ENCODE measurements at places on chromosomes 7 and 10.
A peak's percentile ranks its signal among the peaks of the same experiment; 100 is the strongest.

- no peak for DNase-seq
Observed at GRCh38 chr7:149214020-149214720, 18.8 kb downstream of the ZNF282 start.

DNA sequence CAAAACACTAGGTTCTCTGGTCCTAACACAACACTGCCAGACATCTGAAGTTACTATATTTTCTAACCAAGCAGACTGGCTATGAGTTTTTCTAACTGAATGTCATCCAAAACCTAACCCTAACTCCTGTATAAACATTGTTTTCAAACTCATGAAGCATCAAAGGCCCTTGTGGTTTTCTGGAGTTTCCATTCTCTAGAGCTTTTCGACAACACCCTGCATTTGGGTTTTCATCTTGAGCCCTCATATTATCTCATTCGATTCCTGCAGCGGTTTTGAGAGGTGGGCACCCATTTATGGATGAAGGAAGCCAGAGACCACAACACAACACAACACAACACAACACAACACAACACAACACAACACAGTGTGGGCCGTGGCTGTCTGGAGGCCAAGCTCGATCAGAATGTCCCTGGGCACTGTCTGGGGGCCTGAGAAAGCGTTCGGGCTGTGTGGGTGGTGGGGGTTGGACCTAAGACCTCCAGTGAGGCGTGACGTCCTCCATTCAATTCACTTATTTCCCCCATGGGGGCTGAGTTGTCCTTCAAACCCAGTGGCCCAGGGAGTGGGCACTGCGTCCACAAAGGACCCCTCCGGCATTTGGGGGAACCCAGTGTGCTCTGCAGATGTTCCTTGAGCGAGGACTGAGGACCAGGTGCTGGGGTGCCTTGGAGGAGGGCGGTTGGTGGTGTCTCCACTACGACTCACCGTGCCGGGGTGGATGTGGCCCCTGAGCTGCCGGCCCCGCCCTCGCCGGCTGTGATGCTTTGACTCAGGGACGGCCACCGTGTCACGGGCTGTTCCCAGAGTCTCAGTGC, 490.4 kb downstream of the DNAJB6 start:
- no peak for DNase-seq

GRCh38 chr7:87565877-87566276, 34.8 kb downstream of the ABCB1 start:
- DNase-seq: no peak

- no peak for DNase-seq
Observed at GRCh38 chr10:24462889-24463552, 254.1 kb downstream of the KIAA1217 start.

DNA sequence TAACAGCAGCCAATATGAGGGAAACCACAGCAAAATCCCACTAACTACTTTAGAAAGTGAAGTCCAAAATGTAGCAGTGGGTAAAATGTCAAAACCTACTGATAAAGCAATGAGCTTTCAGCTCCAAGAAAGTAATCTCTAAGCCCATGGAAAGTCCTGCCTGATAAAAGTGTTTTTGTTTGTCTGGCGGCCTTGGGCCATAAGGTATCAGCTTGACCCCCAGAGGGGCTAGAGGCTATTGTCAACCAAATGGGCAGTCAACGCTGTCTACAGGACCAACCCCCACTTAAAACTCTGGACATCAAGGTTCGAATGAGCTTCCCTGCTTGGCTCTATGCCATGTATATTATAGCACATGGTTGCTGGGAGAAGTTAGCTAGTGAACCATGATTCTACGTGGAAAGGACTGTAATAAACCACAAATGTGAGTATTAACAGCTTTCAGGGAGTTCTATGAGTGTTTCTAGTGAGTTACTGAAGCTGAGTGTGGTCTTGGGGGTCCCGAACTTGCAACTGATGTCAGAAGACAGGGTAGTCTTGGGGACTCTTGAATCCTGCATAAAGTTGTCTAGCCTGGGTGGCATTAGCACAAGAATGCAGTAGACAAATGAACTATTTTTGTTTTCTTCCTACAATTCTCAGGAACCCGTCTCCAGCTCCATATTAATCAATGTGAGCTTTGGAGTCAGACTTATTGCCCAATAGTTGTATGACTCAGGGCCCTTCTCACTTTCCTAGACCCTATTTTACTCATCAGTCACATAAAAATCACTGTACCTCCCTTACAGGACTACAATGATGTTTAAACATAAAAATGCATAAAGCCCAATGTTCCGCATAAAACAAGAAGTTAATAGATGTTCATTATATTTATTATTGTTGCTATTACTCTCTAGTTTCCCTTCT, 164.9 kb downstream of the DGKI start:
- no peak for DNase-seq

- no peak for DNase-seq
Observed at GRCh38 chr10:3797750-3798149, 12.7 kb upstream of the KLF6 start.

DNA sequence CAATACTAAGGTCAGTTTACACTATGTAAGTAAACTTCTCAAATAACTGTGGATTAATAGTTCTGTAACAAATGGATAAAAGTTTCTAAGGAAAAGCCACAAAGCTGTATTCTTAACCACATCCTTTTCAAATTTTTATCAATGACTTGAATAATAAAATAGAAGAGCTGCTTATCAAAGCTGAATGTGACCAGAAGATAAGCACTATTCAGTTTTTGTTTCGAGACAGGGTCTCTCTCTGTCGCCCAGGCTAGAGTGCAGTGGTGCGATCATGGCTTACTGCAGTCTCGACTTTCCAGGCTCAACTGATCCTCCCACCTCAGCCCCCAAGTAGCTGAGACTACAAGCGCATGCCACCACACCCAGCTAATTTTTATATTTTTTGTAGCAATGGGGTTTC, 17.0 kb downstream of the UPF2 start:
- DNase-seq: no peak

GRCh38 chr7:106812027-106812643, 52.9 kb upstream of the PIK3CG start:
- DNase-seq: no peak

GRCh38 chr10:27252267-27253000, 11.8 kb upstream of the ACBD5 start:
- peak; percentile 62 for DNase-seq

DNA sequence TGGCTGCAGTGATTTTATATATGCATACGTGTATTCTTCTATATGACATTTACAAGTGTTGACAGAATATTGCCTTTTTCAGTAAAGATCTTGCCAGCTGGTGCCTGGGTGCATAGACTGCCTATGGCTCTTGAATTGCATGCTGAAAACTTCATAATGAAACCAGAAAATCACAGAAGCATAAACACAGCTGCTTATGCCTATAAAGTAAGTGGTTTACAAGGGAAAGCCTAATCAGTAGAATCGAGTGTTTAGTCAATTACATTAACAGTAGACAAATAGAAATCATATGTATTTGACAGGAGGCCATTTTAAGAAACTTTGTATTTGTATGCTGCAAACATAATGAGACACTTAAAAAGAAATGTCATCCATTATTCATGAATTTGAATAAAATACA, 82.5 kb downstream of the TMEM168 start:
- no peak for DNase-seq

- no peak for DNase-seq
Observed at GRCh38 chr7:69577221-69577620, 21.1 kb upstream of the AUTS2 start.

DNA sequence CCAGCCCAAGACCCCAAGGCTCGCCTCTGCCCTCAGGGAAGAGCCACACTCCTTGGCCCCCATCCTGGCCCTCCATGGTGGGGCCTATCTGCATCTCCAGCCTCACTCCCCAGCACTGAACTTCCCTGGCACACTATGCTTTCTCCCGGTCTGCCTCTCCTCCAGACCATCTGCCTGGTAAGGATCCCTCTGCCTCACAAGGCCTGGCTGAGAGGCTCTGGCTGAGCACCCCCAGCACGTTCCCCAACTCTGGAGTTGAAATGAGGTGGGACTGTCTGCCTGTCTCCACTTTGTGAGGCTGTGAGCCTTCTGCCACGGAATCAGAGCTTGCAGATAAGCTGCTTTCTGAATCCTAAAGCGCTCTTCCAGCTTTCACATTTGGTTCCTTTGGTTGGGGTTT, 220.7 kb downstream of the TNS3 start:
- DNase-seq: no peak

DNA sequence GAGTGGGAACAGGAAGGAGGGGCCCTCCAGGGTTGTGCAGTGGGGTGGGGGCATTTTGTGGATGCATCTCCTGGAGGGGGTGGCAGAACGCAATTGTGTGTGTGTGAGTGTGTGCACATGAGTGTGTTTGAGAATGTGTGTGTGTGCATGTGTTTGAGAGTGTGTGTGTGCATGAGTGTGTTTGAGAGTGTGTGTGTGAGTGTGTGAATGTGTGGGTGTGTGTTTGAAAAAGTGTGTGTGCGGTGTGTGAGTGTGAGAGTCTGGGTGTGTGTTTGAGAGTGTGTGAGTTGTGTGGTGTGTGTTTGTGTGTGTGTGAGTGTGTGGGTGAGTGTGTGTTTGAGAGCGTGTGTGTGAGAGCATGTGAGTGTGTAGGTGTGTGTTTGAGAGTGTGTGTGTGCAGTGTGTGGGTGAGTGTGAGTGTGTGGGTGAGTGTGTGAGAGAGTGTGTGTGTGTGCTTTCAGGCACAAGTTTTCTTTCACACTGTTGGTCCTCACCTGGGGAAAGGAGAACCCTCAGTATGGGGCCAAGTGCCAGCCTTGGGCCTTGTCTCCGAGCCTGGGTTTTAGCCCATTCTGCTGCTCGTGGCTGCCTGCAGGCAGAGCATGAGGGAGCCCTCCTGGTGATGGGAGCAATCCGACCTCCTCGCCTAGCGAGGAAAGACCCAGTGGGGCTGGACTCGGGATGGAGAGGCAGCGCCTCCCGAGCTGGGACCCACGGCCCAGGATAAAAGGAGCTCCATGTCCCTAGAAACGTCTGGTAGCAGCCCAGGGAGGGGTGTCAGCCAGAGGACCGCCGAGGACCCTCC, 35.6 kb downstream of the CDH23 start:
- DNase-seq: no peak

GRCh38 chr7:6218329-6218728, 54.1 kb downstream of the CYTH3 start:
- DNase-seq: no peak

DNA sequence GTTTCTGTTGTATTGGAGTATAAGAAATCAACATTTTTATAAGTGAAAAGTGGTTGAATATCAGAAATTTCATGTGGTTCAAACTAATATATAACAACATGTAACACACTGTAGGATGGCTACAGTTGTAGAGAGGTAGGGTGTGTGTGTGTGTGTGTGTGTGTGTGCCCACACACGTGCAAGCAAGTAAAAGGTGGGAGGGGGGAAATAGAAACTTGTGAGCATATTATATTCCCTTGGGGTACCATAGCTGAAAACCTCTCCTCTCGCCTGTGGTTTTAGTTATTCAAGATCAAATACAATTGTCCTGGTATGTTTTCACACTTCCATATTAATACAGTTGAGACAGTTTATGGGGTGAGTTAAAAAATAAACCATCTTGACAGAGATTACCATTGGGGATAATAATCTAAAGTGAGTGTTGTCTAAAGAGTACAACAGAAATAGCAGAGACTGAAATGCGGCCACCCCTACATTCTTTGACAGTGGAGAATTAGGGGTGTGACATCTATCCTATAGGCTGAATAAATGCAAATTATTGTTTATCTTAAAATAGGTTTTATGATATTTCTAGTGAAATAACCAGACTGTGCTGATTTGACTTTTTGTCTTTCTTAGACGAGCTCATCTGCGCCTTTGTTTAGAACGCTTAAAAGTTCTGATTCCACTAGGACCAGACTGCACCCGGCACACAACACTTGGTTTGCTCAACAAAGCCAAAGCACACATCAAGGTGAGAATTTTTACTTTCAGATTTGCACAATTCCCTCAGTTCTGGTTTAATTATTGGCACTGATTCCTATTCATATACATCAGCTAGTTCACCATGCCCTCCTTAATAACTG, 25.9 kb downstream of the SMNDC1 start:
- DNase-seq: no peak

DNA sequence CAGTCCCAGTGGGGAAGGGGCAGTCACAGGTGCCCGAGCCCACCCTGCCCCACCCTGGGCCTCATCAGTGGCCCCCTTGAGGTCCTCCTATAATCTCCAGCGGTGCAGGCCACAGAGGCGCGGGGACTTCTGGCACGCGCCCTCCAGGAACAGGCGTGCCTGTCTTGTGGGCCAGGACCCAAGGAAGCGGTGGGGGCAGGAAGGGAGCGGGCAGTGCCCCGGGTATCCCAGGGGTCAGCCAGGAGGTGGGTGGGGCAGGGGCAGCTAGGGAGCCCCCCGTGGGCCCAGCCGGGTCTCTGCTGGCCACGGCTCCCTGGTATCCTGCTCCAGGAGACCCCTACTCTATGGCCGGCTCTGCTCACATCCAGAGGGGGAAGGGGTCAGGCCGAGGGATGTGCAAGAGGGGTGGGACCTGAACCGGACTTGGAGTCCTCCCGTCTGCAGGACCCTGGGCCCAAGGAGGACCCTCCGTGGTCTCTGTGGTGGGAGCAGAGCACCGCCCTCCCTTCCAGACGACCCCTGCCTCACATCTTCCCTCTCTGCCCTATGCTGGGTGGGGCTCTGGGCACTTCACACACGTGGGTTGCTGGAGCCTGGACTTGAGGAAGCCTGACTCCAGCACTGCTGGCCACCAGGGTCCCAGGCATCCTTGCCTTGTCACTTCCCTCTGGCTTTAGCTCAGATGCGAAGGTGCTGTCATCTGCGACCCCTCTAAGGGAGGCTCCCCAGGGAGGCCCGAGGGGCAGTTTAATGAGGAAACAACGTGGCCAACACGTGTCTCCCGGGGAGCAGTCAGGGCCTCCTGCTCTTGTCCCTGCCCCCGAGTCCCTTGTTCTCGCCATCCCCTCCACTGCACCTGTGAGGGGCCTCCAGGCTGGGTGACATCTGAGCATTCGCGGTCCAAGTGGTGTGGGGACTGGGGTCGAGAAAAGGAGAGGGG, 18.3 kb upstream of the GRIFIN start:
- no peak for DNase-seq

DNA sequence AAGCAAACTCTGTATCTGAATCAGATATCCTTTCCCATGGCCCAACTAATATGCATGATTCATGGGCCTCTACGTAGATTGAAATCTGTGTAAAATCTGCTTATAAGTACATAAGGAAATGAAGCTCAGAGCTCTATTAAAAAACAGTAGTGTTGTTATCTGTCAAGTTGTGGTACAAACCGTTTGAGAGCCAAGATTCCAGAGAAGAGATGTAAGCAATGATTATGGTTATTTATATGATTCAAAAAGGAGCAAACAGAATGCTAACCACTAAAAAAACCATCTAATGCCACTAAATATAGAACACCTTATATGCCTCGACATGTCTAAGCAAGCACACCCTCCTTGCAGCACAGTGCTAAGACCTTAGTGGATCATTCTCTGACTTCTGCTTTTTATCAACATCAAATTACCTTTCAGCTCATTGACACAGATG, 26.6 kb downstream of the RPP38 start:
- no peak for DNase-seq

Measured in activated T-helper 1 cell treated with anti-CD3 and anti-CD28 coated beads, Interleukin-2, amount 50 U/mL, for 16 hours (primary cell).